Effector memory CD4-positive, alpha-beta T cell (primary cell): ENCODE measurements at places on chromosomes 1 and 21.

DNA sequence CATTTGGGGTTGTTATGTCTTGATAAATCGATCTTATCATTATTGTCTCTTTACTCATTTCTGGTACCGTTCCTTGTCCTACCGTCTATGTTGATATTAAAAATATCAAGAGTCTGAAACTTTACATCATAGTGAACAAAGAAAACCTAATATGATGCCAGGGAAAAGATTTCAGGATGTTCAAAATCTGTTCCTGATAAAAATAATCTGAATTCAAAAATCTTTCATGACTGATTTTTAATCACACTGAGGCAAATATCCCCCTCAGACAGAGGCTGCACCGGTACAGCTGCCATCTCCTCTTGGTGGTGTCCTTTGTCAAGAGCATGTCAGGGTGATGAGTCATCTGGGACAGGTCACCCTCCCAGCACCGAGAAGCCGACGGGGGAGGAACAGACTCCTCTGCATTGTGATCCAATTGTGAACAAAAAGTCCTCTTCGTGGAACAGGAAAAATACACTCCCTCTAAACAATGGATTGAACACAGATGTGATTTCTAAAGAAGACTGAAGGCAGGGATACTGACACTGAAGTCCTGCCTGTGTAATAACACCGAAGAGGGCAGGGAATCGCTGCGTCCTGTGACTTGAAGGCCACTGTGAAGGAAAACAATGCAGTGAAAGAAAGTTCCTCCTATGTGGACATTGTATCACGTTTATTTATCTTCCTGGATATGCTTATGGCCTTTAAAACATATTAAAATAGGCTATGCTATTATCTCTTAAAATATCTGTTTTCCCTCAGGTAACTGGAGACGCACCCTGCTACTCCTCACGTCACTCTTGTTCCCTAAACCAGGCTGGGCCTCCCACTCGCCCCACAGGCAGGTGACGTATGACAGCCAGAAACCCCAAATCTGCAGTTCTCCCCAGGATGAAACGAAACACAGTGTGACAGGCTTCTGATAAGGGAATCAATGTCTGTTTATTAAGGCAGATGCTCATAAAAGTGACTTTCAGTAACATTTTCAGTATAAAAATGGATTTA, 4.3 kb upstream of the SPATC1L start:
- no peak for DNase-seq

GRCh38 chr1:203265541-203265940, 36.1 kb upstream of the CHIT1 start:
- DNase-seq, result no peak

- DNase-seq, result no peak
These were observed 83.8 kb upstream of the JAK1 start for GRCh38 chr1:65049941-65050713.

- no peak for DNase-seq
These were observed 22.2 kb downstream of the DESI2 start for GRCh38 chr1:244675167-244675566.

GRCh38 chr21:42991992-42992740, 17.8 kb downstream of the PKNOX1 start:
- DNase-seq, result no peak
